KBM-7 (cell line): ENCODE measurements at places on chromosomes 7 and 10.

GRCh38 chr7:152435384-152436110, at the start of gene KMT2C:
Gene KMT2C (minus strand): TSS chr7:152436003. CDS start chr7:152435786, 217 bp downstream.
- peak; percentile 57 for DNase-seq

DNA sequence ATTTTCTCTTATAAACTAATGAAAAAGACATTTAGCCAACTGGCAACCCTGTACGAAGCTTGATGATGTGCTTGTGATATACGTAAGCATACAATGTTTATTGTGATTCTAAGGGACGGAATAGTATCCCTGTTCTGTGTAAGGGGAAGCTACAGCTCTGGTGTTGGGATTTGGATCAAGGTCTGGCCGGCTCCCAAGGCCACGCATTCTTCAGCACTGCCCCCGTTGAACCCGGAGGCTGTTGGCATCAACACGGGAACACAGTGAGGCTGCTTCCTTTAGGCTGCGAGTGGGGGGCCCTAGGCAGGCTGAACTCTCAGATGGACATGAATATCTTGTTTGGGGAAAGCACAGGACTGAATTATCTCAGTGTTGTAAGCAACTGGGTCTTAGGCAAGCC, 180.6 kb downstream of the CAMK1D start:
- no peak for DNase-seq

DNA sequence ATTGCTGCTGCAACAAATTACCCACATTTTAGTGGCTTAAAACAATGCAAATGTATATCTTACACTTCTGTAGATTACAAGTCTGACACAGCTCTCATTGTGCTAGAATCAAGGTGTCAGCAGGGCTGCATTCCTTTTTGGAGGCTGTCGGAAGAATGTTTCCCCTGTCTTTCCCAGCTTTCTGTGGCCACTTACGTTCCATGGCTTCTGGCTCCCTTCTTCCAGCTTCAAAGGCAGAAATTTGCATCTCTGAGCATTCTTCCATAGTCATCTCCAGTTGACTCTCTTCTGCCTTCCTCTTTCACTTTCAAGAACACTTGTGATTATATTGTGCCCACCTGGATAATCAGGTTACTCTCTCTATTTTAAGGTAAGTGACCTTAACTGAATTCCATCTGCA, 125.3 kb downstream of the GPR158 start:
- DNase-seq = no peak

GRCh38 chr10:90051053-90051452, 349.7 kb downstream of the KIF20B start:
- no peak for DNase-seq

DNA sequence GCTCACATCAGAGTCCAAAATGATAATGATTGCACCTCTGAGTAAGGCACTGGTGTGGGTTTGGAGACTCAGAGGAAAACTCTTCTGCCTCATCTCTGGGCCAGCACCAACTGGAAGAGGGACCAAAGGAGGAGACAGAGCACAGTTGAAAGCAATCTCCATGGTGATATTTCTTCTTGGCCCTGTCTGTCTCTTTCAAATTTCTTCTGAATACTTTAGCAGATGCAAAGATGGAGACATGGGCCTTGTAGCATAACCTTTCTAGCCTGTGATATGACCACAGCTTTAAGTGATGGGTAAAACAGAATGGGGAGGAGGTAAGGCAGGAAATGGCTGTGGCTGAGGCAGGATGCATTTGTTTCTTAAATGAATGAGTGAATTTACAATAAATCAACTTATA, 12.2 kb upstream of the GIMAP7 start:
- peak; percentile 28 for DNase-seq

DNA sequence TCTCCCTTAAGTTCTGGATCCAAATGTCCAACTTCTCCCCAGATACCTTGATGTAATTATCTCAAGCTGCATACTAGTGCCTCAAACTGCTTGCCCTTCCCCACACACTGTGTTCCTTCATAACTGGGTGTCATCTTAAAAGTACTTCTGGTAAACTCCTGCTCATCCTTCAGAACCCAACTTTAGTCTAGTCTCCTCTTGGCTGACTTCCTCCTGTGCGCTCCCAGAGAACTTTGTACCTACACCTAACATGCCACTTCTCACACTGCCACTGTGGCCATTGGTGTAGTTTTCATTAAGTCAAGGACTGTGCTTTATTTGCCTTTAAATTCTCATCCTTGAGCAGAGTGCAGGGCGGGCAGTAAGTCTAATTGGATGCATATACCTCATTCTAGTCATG, 575.2 kb upstream of the GALNT17 start:
- DNase-seq = no peak

GRCh38 chr7:151964951-151965350, 8.7 kb downstream of the GALNTL5 start:
- DNase-seq = no peak

DNA sequence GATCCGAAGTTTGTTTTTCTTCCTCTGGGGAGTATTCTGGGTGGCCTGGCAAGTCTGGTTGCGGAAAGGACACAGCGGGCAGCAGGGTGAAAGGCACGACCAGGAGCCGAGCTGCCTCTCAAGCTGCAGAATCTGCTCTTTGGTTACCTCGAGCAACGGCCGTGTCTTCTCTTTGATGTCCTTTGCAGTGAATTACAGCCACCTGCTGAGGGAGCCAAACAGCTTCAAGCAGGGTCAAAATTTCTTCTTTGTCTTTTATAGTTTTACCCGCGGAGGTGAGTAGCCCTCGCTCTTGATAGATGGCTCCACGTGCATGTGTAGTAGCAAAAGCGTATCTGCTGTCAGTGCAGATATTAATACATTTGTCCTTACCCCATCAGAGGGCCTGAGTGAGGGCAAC, 177.3 kb upstream of the MBL2 start:
- no peak for DNase-seq
